Smooth muscle cell of the umbilical artery (primary cell): ENCODE measurements at places on chromosomes 11 and 22. TPM values are rescaled to one million over a fixed set of nuclear protein-coding genes. Genes with fewer than 3 reads are reported as not detected.

OR8H1 gene
- not detected in 2 replicates for total RNA-seq

ART5 gene
- total RNA-seq: not detected in 2 replicates

OR52E8 gene
- total RNA-seq: not detected in 2 replicates

SMTNL1 gene
- total RNA-seq: not detected in 2 replicates

GTPBP1 gene
- 25.2 and 61.2 TPM in 2 replicates for total RNA-seq
